ENCODE measurements at places on chromosomes 11 and 22.

DNA sequence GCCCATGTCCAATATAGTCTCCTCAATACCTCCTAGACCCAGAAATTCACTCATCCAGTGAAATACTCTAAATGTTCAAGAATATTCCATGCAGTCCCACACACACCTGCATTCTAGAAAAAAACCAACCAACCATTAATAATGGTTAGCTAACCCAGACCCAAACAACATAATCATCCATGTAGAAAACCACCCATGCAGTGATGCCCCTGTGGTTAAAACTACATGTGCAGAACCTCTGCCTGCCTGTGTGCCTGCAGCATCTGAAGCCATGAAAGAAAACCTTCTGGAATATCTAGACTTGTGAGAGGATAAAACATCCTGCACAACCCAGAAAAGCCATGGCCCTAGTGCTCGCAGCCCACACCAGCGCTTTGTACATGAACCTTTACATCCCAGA, 47.8 kb downstream of the SLC22A12 start:
- no peak for DNase-seq

- no peak for DNase-seq
These were observed 175.2 kb downstream of the MAML2 start for GRCh38 chr11:96167787-96168186.

DNA sequence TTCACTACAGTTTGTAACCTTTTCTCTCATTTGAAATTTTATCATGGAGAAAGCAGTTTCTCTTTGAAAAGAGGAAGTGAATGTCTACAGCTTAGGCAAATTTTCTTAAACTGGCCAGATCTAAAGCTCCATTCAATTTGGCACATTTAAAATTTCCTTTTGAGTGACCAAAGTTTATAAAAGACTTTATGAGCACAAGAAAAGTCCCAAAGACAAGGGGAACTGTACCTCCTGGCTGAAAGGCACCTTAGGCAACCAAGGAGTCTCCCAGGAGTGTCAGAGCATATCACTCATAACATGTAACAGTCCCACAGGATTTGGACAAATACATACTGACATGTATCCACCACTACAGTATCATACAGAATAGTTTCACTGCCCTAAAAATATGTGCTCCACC, 41.3 kb downstream of the NARS2 start:
- no peak for DNase-seq

DNA sequence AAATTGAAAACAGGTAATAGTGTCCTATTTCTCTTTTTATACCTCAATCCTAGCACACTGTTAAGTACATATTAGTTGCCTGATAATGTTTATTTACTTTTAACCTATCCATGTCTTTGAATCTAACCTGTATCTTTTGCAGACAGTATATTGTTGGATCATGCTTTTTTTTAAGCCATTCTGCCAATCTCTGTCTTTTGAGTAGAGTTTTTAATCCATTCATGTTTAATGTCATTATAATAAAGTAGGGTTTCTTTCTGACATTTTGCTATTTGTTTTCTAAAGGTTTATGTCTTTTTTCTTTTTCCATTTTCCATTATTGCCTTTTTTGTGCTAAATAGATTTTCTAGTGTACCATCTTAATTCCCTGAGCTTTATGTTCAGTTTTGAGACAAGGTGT, 23.8 kb upstream of the DEPDC7 start:
- DNase-seq = no peak

DNA sequence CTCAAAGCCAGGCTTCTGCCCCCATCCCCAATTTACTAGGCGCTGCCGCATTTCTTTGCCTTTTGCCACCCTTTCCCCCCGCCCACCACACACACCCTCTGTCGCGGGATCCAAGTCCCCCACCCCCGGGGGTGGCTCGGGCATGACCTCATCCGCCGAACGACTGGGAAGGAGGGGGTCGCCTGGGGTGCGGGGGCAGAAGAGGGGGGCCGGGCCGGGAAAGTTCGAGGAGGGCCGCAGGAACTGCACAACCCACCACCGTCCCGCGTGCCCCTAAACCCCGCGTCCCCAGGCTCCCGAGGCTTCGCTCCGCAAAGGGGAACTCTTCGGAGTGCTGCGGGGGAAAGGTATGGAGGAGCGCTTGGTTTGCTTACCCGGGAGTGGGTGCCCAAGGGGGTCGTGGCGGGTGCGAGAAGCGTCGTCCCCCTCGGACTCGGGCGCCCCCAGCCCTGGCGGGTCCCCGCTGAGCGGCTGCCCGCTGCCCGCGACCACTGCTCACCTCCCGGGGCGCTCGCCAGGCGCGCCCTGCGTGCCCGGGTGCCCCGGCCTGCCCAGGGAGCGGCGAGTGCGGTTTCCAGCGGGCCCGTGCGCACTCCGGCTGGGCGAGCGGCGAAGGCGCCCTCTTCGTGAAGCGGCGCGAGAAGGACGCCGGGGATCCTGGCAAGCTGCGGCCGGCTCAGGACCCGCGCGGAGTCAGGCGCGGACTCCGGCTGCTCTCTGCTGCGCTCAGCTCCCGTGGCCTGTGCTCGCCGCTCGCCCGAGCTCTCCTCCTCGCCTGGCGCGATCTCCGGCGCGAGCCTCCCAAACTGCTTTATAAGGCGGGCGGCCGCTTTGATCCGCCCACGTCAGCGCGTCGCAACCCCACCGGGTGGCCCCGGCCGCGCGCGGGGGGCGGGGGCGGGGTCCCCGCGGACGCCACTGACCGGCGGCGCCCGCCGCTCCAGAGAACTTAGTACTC, 4.0 kb upstream of the WNT11 start:
- no peak for DNase-seq

GRCh38 chr11:60121264-60121663, 32.8 kb downstream of the MS4A2 start:
- no peak for DNase-seq

- DNase-seq = peak; percentile 52
These were observed 29.0 kb upstream of the NAP1L4 start for GRCh38 chr11:3021125-3021524.

- no peak for DNase-seq
These were observed 2.4 kb downstream of the TIMP3 start for GRCh38 chr22:32803738-32804435.

DNA sequence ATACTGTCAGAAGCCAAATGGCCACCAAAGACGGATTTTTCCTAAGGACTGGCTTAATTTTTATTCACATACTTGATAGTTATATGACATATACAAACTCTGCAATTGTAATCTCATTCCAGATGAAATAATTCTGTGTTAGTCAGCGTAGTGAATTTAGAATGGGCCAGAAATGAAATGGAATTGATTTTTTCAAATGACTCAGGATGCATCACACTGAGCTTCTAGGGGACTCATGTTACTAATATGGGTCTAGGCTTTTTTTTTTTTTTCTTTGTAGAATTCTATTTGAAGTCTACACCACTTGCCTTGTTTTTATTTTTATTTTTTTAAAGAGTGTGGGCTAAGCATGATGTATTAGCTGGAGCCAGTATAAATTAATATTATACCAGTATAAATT, 62.7 kb downstream of the SPECC1L start:
- no peak for DNase-seq

GRCh38 chr11:62553839-62554361, 7.3 kb upstream of the AHNAK start:
- DNase-seq = peak; percentile 92

DNA sequence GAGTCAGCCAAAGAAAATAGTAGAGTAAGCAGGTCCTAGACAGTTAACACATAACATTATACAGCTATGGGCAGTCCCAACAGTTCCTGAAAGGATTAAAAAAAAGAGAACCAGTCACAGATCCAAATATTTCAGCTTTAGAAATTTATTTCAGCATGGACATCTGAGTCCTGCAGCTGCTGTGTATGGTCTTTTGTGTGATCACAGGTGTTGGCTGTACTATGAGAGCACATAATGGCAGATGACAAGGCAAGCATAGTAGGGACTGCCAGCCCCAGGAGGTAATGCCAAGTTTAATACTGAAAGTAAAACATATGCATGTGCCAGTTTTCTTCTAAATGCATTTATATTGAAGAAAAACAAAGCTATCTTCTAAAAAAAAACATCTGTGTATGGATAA, 158.1 kb downstream of the GRIA4 start:
- DNase-seq = no peak

DNA sequence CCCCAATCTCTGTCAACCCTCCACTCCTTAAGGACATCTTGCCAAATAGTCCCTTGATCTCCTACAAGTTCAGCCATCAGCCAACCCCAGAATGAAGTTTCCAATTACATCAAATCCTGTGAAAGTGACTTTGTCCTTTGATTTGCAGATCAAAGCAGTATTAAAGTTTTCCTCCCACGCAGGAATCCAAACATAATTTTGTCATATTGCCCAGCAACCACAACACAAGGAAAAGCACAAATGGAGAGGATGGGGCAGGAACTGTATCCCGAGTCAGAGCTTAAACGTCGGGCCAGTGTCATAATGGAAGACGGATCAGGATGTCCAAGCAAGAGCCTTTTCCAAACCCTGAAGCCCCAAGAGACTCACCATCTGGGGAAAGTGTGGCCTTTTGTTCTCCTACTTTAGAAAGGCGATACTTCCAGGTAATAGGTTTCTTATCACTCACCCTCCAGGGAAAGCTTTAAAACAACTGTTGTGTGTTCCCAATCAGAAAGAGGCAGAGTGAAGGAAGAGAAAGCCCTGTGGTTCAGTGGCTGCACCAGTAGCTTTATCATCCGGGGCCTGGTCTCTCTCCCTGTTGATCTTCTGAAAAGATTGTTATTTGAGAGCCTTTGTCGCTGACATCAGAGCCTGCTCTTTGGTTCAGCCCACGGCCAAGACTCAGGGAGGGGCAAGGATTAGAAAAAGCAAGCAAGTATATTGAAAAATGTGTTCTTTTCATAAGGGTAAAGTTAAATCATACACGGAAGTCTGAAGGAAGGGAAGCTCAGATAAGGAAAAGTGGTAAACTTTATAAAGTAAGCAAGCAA, 41.7 kb downstream of the EXPH5 start:
- no peak for DNase-seq

DNA sequence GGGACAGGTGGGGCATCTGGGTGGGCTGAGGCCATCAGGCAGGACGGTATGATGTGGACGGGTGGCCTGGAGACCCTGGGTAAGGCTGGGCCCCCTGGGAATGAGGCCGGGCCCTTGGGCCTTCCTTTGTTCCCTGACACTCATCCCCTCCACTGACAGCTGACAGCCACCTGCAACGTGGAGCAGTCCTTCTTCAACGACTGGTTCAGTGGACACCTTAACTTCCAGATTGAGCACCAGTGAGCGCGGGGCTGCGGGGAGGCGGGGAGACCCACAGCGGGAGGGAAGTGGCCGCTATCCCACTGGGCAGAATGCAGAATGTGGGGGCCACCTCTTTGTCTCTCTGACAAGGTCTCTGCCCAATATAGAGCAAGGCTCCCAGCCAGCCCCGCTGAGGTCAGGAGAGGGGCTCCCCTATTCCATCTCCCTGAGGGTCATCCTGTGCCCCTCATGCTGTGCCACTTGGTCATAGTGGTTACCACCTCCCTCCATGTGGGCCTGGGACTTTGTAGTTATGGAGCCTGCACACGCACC, 27.7 kb downstream of the FADS3 start:
- DNase-seq = no peak

- DNase-seq = no peak
These were observed 61.3 kb downstream of the MICAL3 start for GRCh38 chr22:17963015-17963414.
